ENCODE measurements at places on chromosomes 6 and 20.

DNA sequence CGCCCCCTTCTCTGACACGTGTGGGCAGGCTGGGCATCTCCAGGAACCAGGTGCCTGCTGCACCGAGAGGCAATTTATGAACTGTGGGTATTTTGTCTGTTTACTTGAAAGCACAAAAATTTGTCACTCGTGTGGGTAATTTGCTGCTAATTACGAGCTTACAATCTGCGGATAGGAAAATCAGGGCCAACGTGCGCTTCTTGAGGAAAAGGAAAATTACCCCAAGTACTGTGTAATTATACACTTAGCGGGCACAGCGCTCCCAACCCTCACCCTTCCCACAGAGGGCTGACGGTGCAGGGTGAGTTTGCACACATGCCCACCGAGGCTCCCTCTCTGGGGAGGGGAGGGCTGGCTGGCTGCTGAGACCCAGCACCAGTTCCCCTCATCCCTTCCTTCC lies 25.3 kb upstream of the MDGA1 start:
- DNase-seq, result no peak

DNA sequence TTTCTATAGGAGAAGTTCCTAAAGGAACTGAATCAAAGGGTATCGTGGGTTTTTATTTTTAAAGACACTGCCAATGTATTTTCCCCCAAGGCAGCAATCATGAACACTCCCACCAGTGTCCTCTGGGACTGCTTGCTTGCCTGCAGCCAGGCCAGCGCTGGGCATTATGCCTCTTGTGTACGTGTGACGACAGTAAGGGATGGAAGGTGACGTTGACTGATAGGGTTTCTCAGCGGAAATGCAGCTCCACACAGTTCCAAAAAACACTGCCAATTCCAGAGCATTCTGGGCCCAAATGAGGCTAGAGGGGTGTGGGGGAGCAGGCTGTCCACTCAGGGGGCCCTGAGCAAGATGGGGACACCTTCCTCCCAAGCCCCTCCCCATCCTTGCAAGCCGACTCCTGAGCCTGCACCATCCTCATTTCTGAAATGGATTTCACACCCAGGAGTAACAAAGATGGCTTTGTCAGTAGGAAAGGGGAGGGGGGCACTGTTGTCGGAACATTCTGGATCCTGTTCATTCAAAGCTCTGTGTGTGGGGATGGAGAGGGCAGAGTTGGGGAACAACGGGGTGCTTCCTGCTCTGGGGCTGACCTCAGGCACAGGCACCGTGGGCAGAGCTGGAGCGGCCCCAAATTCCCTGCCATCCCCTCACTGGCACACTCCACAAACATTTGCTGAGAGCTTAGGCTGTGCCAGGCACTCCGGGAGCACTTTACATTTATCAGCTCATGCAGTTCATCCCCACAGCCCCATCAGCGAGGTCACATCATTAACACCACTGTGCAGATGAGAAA lies 20.0 kb downstream of the PREX1 start:
- DNase-seq, result no peak

DNA sequence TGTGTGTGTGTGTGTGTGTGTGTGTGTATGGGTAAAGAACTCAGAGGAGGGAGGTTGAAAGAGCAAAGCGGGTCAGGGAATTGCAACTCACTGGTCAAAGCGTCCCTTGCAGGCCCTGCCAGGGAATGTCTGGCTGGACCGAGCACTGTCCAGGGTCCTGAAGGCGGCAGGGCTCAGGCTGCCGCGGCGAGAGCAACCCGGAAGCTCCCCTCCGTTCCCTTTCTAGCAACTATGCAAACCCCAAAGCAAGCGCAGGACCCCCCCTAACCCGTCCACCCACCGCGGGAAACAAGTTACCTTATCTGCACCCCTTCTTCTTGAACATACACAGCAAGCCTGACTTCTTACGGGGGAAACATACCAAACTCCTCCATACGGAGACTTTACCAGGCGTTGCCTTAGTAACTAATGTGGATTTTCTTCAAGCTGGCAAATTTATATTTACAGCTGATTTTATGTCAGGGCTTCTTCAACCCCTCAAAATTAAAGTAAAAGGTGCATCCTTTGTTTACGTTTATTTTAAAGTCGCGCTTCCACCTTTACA lies 538 bp upstream of the GRM1 start:
- peak; percentile 63 for DNase-seq

GRCh38 chr6:22917344-22917743 lies 348.0 kb downstream of the HDGFL1 start:
- no peak for DNase-seq

DNA sequence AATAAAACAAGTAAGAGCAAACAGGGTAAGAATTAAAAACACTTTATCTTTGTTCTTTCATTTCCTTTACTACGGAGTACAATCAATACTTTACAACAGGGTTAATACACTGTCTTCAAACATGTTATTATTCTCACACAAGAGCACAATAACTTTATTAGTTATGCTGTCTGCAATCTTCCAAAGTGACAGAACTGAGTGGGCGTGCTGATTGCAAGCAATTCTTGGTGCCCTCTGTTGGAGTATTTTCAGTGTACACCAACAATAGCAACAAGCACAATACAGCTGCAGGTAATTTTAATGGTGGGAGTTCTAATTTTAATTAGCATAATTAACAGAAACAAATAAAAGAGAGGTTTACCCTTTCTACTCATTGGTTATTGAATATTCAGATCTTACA lies 33.9 kb upstream of the PTPRK start:
- peak; percentile 9 for DNase-seq

GRCh38 chr20:22818636-22819035 lies 216.5 kb upstream of the SSTR4 start:
- no peak for DNase-seq
